ENCODE measurements at places on chromosomes 11 and 22.

- DNase-seq: no peak
Measured at GRCh38 chr11:74452366-74452765, 15.0 kb downstream of the KCNE3 start.

DNA sequence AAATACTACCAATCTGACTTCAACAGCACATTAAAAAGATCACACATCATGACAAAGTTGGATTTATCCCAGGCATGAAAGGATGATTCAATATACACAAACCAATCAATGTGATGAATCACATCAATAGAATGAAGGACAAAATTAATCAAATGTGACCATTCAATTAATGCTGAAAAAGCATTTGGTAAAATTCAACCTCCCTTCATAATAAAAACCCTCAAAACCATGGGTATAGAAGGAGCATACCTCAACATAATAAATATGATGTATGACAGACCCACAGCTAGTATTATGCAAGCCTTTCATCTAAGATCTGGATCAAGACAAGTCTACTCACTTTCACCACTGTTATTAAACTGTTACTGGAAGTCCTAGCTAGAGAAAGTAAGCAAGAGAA is 921.7 kb upstream of the RAG2 start:
- DNase-seq: no peak

DNA sequence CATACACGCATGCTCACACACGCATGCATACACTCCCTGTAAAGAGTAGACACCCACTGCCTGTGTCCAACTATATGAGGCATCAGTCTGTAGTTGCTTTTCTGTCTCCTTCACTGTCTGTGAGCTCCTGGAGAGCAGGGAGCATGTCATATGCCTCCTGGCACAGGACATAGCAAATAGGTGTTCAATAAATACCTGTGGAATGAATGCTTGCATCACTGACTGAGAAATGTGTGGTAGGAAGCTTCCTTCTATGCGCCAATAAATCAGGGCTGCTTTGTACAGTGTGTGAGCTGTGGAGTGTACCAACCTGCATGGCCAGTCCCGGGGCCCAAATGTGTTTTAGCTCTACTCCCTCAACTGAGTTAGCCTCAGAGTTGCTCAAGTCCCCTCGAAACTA is 37.2 kb upstream of the NAV2 start:
- DNase-seq: no peak

GRCh38 chr11:12842933-12843636 is 166.0 kb upstream of the RASSF10 start:
- no peak for DNase-seq

DNA sequence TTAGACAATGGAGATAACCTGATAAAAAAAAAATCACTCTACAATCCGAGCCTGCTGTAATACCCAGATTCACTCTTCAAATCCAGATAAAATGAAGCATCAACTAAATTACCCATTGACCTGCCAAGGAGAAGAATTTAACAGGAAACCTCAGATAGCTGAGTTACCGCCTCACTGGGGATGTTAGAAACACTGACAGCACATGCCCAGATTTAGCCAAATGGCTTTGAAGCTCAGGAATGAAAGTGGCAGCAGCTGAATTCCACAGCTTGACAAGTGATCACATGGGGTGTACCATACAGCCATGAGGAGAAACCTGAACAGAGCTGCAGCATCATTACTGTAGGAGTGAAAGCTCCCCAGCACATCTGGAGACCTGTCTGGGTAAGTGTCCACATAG is 807.6 kb downstream of the DLG2 start:
- DNase-seq: no peak

- no peak for DNase-seq
Measured at GRCh38 chr11:58893899-58894298, 45.4 kb upstream of the GLYATL1 start.

GRCh38 chr22:17549655-17550054 is 13.6 kb upstream of the SLC25A18 start:
- DNase-seq: no peak

GRCh38 chr11:116446048-116446941 is 326.5 kb downstream of the BUD13 start:
- DNase-seq: no peak

DNA sequence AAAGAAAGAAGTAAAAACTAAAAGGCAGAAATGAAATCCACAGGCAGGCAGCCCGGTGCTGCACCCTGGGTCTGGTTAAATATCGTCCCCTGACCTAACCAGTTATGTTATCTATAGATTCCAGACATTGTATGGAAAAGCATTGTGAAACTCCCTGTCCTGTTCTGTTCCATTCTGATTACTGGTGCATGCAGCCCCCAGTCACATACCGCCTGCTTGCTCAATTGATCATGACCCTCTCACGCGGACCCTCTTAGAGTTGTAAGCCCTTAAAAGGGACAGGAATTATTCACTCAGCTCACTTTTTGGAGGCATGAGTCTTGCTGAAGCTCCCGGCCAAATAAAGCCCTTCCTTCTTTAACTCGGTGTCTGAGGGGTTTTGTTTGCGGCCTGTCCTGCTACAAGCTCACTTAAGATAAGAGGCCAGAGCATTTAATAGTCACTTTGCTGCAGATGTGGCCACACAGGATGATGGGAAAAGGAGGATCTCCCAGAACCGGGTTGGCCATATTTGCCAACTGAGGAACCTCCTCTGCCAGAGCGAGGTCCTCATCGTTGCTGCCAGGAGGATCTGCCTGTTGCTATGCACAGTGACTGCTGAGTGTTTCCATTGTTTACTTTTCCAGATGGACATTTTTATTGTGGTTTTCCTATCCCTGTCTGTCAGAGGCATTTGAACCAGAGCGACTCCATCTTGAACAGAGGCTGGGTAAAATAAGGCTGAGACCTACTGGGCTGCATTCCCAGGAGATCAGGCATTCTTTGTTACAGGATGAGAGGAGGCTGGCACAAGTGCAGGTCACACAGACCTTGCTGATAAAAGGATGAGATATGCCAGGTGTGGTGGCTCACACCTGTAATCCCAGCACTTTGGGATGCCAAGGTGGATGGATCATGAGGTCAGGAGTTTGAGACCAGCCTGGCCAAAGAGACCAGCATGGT is 10.2 kb downstream of the C11orf96 start:
- no peak for DNase-seq

DNA sequence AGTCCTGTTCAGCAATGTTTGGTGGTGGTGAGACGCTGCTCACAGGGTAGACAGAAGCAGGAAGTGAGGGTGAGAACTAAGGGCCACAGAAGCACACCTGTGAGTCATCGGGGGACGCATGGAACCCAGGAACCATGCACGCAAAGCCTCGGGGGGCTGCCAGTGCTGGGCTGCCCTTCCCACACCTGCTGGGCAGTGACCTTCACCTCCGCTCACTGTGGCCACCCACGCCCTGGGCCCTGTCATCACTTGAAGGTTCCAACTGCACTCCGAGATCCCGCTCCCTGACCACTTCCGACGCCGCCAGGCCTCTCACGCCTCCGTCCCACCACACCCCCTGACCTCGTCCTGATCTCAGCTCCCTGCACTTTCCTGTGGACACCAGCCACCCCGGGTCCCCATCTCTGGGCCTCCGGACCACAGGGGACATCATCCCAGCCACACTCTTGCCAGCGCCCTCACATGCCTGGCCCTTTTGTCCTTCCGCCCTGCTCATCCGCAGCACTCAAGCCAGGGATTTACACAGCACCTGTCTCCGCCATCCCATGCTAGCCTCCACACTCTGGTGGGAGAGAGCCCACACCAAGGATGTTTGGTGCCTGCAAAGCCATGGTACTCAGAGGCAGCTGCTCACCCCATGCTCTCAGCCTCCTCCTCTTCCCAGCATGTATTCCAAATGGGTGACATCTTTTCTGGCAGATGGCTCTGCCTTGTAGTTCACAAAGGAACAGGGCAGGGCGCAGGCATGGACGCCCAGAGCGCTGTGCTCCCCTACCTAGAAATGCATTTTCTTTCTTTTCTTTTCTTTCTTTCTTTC is 23.1 kb upstream of the ATXN10 start:
- DNase-seq: no peak

- DNase-seq: no peak
Measured at GRCh38 chr11:81673001-81673400, 1060.7 kb downstream of the FAM181B start.

DNA sequence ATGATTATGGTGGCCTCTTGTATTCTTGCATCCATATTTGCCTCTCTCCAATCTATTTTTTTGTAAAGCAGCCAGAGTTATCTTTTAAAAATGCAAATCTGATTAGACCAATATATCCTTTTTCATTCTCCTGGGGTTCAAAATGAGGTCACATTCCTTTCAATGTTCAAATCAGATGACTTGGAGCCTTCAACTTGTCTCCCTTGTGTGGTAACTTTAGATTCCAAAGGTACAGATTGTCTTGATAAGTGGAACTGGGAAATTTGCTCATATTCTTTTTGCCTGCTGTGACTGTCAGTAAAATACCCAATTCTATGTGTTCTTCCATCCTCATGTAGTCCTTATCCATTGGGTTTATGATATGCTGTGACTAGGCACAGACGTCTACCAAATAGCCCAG is 15.1 kb upstream of the CAPRIN1 start:
- no peak for DNase-seq
